NCI-H69 (cell line): ENCODE measurements at places on chromosomes 5 and 9.

GRCh38 chr9:106528158-106528557 lies 334.8 kb upstream of the ZNF462 start:
- peak; percentile 5 for DNase-seq

DNA sequence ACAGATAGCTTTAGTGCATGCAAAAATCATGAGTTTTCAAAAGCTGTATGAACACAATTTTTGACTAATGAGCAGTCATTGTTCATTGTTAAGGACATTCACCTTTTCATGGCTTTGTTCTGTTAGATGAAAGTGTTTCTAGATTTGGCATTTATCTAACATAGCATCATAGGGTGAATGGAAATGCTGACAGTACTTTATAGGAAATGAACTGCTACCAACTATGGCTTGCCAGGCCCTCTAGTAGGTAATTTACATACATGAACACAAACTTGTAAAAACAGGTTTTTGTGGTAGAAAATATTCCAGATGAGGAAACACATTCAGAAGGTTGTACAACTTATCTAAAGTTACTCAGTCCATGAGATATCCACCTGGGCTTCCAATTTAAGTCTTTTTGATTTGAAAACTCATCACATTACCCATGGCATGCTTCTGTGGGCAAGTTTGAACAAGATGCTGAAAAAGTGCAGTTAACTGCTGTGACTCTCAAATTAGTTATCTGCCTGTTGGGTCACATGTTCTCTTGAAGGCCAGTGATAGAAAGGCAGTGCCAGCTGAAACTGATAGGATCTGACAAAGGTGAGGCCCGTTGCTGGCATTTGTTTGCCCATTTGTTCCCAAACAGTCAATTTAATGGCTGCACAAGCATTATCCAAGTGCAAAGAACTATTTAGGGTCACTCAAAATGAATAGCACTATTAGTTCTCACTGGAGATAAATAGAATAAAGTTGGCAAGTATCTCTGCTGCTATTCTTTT lies 399.1 kb downstream of the MAN2A1 start:
- no peak for DNase-seq

DNA sequence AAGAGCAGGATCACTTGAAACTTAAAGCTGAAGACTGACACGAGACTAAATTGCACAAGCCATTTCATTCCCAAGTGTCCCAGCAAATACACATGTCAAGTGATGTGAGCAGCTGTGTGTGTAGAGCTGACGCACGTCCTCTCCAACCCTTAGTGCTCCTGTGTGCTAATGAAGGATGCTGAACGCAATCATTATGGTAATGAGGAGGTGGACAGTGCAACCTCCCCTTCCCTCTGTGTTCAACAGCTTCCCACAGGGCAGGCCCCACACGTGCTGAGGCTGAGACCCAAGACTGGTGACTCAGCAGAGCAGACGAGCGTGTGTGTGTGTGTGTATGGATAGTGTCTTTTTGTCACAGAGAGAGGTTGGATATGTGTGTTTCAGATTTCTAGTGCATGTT lies 702.1 kb downstream of the SEMA5A start:
- DNase-seq = peak; percentile 93

GRCh38 chr5:38518341-38518740 lies 38.1 kb downstream of the LIFR start:
- no peak for DNase-seq

GRCh38 chr9:135229701-135230385 lies 142.4 kb downstream of the OLFM1 start:
- no peak for DNase-seq

- DNase-seq = peak; percentile 28
Measured at GRCh38 chr9:117191504-117192261, 223.2 kb downstream of the ASTN2 start.

GRCh38 chr5:144065786-144066185 lies 104.7 kb downstream of the YIPF5 start:
- no peak for DNase-seq

GRCh38 chr9:4116723-4117460 lies 183.0 kb downstream of the GLIS3 start:
- DNase-seq = no peak

GRCh38 chr9:83981126-83981871 lies 694 bp downstream of the RMI1 start:
- DNase-seq = peak; percentile 84

GRCh38 chr9:108323615-108324014 lies 532.2 kb downstream of the ACTL7B start:
- DNase-seq = no peak

DNA sequence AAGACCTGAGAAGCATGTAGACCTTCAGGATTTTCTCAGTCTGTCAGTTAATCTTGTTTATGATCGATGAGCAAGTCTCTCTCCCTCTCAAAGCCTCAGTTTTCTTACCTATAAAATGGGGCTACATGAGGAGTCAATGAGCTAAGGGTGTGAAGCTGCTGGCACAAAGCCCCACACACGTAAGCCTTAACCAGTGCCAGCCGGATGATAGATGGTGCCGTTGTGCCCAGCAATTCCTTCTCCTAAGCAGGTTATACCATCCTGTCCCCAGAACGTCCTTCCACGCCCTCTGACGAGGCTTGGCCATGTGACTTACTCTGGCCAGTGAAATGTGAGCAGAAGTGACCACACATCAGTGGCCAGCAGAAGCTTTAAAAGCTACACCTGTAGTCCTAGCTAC lies 179.0 kb downstream of the C9orf50 start:
- DNase-seq = no peak

DNA sequence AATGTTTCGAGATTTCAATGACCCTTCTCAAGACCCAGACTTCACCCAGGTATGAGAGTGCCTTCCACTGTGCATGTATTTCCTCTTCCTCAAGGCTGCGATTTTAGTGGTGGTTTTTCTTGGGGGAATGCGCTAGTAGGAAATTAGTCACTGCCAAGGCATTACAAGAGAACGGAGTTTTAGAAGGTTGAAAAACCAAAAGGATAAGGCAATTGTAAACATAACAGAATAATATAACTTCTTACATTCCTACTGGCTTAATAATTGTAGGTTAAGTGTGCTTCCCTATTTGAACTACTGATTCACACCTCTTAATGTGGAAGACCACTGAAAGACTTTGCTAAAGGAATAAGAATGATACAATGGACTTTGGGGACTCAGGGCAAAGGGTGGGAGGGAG lies 38.9 kb downstream of the ACO1 start:
- DNase-seq = no peak

DNA sequence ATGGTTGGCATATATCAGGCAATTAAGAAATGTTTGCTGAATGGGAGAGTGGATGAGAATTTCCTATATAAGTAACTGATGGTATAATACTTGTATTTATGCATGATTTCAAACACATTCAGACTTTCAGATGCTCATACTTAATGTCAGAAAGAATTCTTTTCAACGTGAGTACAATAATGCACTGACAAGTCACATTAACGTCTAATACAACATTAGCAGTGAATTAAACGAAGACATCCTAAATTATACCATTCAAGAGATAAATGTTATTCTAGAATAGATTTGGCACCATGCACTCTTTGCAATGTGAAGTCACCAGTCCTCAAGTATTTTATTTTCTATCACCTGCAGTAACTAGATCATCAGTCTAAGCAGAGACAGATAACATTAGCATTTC lies 712.9 kb downstream of the TLE1 start:
- no peak for DNase-seq

DNA sequence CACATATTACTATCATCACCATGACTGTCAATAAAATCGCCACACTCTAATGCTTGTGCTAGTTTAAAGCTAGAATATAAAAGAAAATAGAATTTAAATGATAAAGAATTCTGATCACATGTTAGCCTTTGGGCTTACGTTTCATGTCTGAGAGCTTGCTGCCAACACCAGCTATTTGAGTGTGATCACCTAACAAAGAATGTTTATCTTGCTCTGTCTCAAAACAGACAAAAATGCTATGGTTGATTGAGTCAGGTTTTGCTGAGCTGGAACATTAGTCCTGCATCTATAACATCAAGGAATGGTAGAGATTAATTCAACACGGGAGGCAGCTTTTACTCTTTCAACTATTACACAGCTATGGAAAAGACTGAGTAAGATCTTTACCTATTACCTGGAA lies 50.7 kb downstream of the MSX2 start:
- no peak for DNase-seq

DNA sequence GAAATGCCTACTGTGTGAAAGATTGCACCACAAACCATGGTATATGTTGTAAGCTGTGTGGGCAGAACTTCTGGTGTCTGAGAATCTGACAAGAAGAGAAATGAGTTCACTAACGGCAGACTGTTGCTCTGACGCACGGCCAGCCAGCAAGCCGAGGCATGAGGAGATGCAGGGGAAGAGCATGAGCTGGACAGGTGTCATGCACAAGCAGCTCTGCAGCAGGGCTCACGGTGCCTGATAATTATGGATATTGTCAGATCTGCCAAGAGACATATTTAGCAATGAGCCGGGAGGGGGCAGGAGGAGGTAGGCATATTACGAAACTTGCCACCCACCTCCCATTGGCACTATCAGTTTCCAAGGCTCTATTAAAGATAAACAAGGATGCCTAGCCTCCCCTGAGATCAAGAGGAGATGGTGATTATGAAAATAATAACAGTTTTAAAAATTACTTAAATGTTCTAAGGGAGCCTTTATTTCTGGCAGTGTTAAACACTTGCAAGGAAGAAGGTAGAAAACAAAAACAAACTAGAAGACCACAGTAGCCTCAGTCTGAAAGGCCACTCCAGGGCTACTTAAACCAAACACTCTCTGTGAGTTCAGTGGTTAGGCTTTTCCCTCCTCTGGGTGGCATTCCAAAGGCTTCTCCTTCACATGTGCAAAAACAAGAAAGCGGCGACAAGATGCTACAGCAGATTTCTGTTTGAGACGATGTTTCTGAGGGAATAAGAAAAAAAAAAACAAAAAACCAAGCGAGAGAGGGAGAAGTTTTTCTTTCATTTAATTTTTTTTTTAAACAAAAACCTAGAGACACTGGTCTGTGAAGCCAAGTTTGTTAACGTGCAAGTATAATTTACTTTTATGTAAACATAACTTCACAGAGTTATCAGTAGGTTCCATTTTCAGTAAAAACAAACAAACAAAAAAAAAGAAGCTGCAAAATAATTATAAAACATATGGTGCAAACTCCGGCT lies 339.5 kb downstream of the BNC2 start:
- DNase-seq = peak; percentile 98

GRCh38 chr9:15743512-15743911 lies 190.7 kb downstream of the CCDC171 start:
- no peak for DNase-seq

DNA sequence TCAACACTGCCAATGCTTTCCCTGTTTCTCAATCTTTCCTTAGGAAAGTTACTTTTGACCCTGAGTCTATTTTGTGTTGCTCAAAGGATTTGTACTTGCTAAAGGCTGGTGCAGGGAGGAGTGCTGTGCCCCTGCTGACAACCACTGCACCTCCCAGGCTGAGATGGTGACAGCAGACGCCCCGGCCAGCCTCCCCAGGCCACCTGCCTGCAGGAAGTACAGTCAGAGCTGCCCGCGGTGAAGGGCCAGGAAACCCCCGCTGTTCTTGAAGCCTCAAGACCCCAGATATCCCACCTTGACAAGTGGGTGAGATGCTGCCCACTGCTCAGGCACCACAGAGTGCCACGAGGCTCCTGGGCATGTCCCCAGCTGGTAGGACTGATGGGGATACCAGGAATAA lies 44.2 kb upstream of the CKMT2 start:
- DNase-seq = peak; percentile 19

GRCh38 chr5:151657114-151657513 lies 29.6 kb downstream of the SPARC start:
- no peak for DNase-seq

DNA sequence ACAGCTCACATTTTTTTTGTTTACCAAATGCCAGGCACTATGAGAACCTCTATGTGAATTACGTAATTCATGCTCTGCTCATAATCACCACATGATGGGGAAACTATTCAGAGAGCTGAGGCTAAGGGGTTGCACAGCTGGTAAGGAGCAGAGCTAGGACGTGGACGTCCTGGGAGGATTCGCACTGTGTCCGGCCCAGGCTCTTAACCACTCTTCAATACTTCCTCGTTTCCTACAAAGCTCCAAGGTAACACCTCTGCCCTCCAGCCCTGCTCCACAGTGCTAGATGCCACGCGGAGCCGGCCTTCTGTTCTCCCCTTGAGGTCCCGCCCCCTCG lies 8.7 kb downstream of the PHF19 start:
- DNase-seq = no peak

DNA sequence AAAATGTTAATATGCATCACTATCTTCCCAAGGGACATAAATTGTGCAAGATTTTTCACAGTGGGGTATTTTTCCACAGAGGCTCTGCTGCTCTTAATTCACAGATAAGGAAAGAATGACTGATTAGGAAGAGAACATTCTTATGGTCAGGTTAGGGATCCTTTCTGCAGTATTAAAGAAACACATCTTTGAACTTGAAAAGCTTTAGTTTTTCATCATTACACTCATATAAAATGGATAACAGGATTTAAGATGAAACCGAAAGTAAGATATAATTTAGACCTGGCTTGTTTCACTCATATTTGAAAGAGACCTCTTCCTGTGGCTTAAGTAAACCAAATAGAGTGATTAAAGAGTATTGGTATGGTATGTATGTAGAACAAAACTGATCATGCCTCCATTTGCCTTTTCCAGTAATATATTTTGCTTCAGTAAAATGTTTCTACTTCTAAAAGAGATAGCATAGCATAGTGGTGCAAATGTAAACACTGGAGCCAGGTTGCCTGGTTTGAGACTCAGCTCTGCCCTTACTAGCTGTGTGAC lies 160.0 kb downstream of the PRR16 start:
- no peak for DNase-seq

GRCh38 chr9:38329968-38330367 lies 62.5 kb upstream of the ALDH1B1 start:
- no peak for DNase-seq

DNA sequence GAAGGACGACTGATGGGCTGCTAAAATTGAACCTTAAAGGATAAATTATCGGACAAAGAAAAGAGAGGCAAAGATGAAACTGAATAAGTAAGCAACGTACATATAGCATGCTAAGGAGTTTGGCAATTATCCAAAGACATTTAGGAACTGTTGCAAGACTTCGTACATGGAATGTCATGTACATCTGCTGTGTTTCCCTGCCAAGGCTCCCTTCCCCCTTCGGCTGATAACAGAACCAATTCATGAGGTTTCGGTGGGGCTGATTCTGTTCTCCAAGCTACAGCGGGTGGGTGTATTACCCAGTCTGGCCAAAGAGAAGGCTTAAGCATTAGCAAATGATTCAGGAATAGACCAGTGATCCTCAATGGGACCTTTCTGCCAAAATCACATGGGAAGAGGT lies 190.9 kb upstream of the FREM1 start:
- no peak for DNase-seq

- DNase-seq = no peak
Measured at GRCh38 chr5:168624850-168625364, 45.7 kb upstream of the PANK3 start.

- no peak for DNase-seq
Measured at GRCh38 chr5:180170106-180170809, 38.8 kb downstream of the RASGEF1C start.
